ENCODE measurements at places on chromosomes 6 and 20. TPM values are rescaled to one million over a fixed set of nuclear protein-coding genes. Genes with fewer than 3 reads are reported as not detected.

Gene SSTR4
- total RNA-seq = 0.30 TPM

Gene PAX1
- 1.2 TPM for total RNA-seq

Gene C6orf118
- total RNA-seq = 0.49 TPM

Gene SRC
- 16.8 TPM for total RNA-seq

Gene TCP11
- 0.30 TPM for total RNA-seq

Gene E2F1
- 3.7 TPM for total RNA-seq

Gene OPRL1
- 0.89 TPM for total RNA-seq

Gene THEMIS
- 0.10 TPM for total RNA-seq

Gene MTG2
- 11.7 TPM for total RNA-seq

Gene ULBP1
- total RNA-seq = 0.69 TPM

Measured in skin of body (tissue), 3 donors.